Smooth muscle cell of the brain vasculature (primary cell): ENCODE measurements at places on chromosomes 1 and 21.

GRCh38 chr1:12472798-12473551 lies 145.0 kb downstream of the DHRS3 start:
- no peak for DNase-seq

DNA sequence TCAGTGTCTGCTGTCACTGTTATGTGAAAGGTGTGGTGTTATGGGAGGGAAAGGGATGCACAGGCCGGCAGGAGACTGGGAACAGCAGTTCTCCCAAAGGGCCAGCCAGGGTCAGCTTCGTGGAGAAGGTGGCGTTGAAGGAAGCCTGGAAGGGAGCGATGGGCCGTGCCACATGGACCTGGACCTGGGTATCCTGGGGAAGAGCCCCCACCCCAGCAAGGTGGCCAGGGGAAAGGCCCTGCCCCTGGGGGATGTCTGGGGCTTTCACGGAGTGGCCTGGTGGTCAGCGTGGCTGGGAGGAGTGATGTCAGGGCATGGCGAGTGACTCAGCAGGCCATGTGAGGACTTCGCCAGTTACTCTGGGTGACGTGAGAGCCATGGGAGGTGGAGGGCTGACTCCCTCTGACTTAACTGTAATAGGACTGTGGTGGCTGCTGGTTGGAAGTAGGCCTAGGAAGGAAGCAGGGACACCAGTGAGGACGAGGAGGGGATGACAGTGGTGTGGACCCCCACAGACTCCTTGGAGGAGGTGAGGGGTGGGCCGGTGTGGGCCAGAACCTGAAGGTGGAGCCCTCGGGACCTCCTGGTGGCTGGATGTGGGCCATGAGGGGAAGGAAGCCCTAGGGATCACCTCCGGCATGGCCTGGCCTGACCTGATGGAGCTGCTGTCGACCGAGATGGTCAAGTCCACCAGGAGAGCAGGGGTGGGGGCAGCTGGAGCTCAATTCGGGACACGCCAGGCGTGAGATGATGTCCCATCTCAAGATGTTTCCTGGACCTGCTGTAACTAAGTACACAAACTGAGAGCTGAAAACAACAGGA lies 54.5 kb downstream of the BACE2 start:
- no peak for DNase-seq

DNA sequence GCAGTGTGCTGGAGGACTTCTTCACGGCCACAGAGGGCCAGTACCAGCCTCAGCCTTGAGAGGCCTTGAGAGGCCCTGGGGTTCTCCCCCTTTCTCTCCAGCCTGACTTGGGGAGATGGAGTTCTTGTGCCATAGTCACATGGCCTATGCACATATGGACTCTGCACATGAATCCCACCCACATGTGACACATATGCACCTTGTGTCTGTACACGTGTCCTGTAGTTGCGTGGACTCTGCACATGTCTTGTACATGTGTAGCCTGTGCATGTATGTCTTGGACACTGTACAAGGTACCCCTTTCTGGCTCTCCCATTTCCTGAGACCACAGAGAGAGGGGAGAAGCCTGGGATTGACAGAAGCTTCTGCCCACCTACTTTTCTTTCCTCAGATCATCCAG lies 6.2 kb upstream of the HDAC1 start:
- no peak for DNase-seq

DNA sequence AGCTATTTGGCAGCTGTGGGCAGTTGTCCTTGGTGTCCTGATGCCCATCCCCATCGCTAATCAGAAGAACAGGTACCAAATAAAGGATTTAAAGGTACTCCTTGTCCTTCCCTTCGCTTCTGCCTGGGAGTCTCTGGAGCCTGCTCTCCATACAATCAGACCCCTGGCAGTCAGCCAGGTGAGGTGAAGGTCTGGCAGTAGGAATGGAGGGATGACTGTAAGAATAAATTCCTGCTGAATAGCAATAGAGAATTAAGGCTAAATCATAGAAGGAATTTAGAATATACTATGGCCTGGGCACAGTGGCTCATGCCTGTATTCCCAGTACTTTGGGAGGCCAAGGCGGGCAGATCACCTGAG lies 9.2 kb downstream of the THBS3 start:
- no peak for DNase-seq

DNA sequence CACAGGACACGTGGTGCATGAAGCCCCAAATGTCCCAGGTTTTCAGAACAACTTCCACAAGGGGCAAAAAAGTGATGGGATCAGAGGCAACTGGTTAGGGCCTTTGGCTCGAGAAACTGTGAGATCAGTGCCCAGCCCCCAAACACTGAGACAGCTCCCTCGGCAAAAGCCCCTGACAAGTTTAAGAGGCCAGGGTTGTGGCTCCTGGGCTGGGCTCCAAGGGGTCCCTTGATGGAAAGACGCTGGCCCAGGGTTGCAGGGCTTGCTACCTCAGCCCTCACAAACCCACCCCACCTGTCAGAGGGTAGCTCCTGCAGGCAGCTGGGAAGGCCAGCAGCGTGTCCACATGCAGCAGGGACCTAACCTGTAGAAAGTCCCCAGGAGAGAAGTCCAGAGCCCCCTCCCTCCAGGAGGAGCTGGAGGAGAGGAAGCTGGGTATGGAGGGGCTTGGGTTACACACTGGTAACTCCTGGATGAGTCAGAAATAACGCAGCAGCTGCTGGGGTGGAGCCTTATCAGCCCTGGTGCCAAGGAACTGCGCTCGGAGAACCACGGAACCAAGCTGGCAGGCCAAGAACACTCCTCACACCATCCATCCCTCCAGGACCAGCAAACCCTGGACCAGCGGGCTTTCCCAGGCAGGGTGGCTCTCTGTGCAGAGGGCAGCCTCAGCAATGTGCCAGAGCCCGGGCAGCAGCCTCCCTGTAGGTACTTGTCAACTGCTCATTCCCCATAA lies 37.5 kb downstream of the CTNNBIP1 start:
- no peak for DNase-seq

- DNase-seq, result no peak
Observed at GRCh38 chr1:80994038-80994437, 806.7 kb upstream of the ADGRL2 start.

DNA sequence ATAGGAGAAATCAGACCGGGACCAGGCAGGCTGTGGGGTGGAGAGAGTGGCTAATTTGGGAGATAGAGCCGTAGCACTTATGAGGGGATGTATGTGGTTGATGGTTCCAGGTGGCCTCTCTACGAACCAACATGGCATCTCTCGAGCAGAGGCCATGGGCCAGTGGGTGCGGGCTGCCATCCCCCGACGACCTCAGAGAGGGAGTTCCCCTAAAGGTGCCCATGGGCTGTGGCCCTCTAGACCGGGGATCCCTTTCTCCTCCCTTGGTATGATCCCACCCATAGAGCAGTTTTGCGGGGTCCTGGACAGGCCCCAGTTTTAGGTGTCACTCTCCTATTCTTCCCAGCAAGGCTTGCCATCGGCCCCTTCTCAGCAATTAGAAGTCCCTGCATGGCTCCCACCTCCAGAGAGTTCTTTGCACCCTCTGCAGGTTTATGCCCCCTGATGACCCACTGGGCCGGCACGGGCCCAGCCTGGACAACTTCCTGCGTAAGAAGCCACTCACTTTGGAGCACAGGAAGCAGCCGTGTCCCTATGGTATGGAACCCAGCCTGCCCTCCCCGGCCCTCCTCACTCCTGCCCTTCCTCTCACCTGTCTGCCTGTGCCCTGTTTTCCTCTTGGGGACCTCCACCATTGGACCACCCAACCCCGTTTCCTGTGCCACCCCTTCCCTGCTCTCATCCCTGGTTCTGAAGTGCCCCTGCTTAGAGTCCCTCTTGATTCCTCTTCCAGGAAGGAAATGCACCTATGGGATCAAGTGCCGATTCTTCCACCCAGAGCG lies 7.8 kb downstream of the ZC3H12A start:
- DNase-seq, result no peak

DNA sequence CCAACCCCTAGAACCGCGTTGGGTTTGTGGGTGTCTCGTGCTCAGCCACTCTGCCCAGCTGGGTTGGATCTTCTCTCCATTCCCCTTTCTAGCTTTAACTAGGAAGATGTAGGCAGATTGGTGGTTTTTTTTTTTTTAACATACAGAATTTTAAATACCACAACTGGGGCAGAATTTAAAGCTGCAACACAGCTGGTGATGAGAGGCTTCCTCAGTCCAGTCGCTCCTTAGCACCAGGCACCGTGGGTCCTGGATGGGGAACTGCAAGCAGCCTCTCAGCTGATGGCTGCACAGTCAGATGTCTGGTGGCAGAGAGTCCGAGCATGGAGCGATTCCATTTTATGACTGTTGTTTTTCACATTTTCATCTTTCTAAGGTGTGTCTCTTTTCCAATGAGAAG lies 18.7 kb downstream of the TFF3 start:
- DNase-seq, result no peak

GRCh38 chr21:17088500-17088899 lies 424.3 kb upstream of the CXADR start:
- DNase-seq, result no peak
